ENCODE measurements at places on chromosomes 7 and 10. TPM values are rescaled to one million over a fixed set of nuclear protein-coding genes. Genes with fewer than 3 reads are reported as not detected.

The GNG11 gene
- total RNA-seq = 93.0 TPM

The FKBP6 gene
- total RNA-seq = not detected

The KCNIP2 gene
- total RNA-seq = 1.1 TPM

The TMEM229A gene
- total RNA-seq = 0.13 TPM

The CD36 gene
- 0.13 TPM for total RNA-seq

The HMX3 gene
- not detected for total RNA-seq

The FAM53B gene
- total RNA-seq = 8.3 TPM

The ABI1 gene
- 29.6 TPM for total RNA-seq

The PPP1R3A gene
- total RNA-seq = not detected

The ABCC2 gene
- total RNA-seq = 0.25 TPM

The CYP26C1 gene
- total RNA-seq = 0.06 TPM

The SLC13A4 gene
- 1.6 TPM for total RNA-seq
